ENCODE measurements at places on chromosomes 6 and 20. TPM values are rescaled to one million over a fixed set of nuclear protein-coding genes. Genes with fewer than 3 reads are reported as not detected.

DNA sequence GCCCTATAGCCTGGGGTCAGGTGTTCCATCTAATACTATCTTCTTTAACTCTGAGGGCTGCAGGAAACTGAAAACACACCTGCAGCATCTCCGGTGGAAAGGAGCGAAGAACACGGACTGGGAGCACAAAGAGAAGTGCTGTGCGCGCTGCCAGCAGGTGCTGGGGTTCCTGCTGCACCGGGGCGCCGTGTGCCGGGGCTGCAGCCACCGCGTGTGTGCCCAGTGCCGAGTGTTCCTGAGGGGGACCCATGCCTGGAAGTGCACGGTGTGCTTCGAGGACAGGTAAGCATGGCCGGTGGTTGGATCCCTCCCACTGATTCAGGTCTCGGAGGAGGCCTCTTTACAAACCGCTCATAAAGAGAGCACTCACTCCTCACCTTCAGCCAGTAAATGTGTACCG, 15.5 kb downstream of the SYTL3 start:
- H3K27ac ChIP-seq = peak overlapping the region; percentile 82
- no peak for DNase-seq
- peaks cover 58% of the 10 kb centered on the region for H3K4me1 ChIP-seq
- no peak overlapping the region for H3K4me3 ChIP-seq
- H3K36me3 ChIP-seq = peaks cover 6% of the 10 kb centered on the region

GRCh38 chr6:138545621-138545980, 46.3 kb upstream of the NHSL1 start:
- no peaks in the 10 kb centered on the region for H3K36me3 ChIP-seq
- H3K27ac ChIP-seq = peak overlapping the region; percentile 0
- H3K27me3 ChIP-seq = no peaks in the 10 kb centered on the region
- peak; percentile 68 for DNase-seq
- H3K4me1 ChIP-seq = no peaks in the 10 kb centered on the region

The LKAAEAR1 gene
- not detected for total RNA-seq

GRCh38 chr6:138491017-138491416, 8.3 kb downstream of the NHSL1 start:
- no peak for DNase-seq
- no peak overlapping the region for H3K27ac ChIP-seq
- no peak overlapping the region for H3K4me3 ChIP-seq
- no peaks in the 10 kb centered on the region for H3K36me3 ChIP-seq

GRCh38 chr20:1808101-1808500, 87.1 kb upstream of the SIRPA start:
- no peak for DNase-seq
- H3K4me3 ChIP-seq = no peak overlapping the region
- H3K36me3 ChIP-seq = no peaks in the 10 kb centered on the region
- peaks cover 17% of the 10 kb centered on the region for H3K4me1 ChIP-seq
- H3K27me3 ChIP-seq = no peaks in the 10 kb centered on the region
- no peak overlapping the region for H3K27ac ChIP-seq

The KHDC1L gene
- total RNA-seq = not detected

GRCh38 chr6:110484321-110484720, 7.9 kb upstream of the SLC22A16 start:
- no peaks in the 10 kb centered on the region for H3K27me3 ChIP-seq
- no peaks in the 10 kb centered on the region for H3K36me3 ChIP-seq
- no peak overlapping the region for H3K4me3 ChIP-seq
- H3K27ac ChIP-seq = no peak overlapping the region

The ENPP4 gene
- 22.1 TPM for total RNA-seq

DNA sequence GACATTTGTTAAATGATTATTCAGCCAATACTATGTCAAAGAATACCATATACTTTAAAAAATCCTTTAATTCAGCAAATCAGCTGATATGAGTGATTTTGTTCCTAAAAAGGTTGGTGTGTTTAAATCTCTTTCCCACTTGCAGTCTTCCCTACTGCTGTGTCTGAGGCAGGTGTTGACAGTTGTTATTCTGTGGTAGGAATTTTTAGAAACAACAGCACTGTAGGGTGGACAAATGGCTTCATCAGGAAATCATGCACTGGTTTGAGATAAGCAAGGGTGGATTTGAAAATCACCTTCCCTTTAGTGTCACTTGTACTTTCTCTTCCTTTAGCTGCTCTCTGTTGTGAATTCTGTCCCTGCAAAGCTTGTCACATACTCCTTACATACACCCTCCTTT, 213.7 kb upstream of the SGK1 start:
- H3K27ac ChIP-seq = no peak overlapping the region
- peaks cover 22% of the 10 kb centered on the region for H3K4me1 ChIP-seq
- DNase-seq = no peak
- no peak overlapping the region for H3K4me3 ChIP-seq
- no peaks in the 10 kb centered on the region for H3K27me3 ChIP-seq
- no peaks in the 10 kb centered on the region for H3K36me3 ChIP-seq

The SLC22A16 gene
- total RNA-seq = not detected

GRCh38 chr6:63245909-63246308, 34.6 kb downstream of the FKBP1C start:
- no peaks in the 10 kb centered on the region for H3K27me3 ChIP-seq
- no peak overlapping the region for H3K4me3 ChIP-seq
- no peaks in the 10 kb centered on the region for H3K4me1 ChIP-seq
- no peak overlapping the region for H3K27ac ChIP-seq

The TAGAP gene
- 0.75 TPM for total RNA-seq

The ACOT13 gene
- total RNA-seq = 50.7 TPM

DNA sequence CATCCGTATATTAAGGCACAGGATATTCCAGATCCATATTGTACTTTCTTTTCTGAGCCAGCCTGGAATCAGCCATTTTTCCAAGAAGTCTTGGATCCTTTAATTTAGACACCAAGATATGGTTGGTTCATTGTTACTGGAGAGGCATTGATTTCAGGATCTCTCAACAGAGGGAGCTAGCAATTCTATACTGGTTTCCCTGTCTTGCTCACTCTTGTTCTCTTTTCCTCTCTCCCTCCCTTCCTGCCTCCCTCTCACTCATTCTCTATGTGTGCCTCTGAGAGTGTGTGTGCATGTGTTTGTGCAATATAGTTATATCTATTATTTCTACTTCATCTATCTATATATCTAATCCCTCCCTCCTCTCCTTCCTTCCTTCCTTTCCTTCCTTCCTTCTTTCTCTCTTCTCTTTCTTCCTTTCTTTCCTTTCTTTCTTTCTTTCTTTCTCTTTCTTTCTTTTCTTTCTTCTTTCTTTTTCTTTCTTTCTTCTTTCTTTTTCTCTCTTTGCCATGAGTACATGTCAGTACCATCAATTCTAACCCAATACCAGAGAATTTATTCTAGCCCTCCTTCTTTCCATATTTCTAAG, 299.1 kb downstream of the EPHA7 start:
- no peak overlapping the region for H3K4me3 ChIP-seq
- no peaks in the 10 kb centered on the region for H3K36me3 ChIP-seq
- no peak for DNase-seq
- H3K4me1 ChIP-seq = no peaks in the 10 kb centered on the region
- H3K27ac ChIP-seq = no peak overlapping the region

DNA sequence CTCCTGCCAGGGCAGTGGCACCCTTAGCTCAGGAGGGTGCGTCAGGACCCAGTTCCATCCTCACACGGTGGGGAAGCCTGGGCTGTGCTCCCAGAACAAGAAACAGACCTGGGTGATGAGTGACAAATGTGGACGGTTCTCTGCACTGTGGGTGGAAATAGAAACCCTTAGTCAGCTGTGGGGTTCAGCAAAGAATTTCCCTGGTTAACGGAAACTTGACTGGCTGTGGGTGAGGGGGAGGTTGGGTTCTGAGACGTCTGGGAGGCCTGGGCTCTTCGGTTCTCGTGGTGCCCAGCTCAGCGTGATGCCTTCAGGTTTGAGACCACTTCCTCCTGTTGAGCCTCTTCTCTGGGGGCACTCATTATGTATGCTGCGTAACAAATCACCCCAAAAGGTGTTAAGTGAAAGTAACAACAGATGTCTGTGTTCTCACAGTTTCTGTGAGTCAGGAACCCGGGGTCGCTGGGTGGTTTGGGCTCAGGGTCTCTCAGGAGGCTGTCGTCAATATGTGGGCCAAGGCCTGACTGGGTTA, 53.1 kb upstream of the FAM83D start:
- H3K4me1 ChIP-seq = no peaks in the 10 kb centered on the region
- no peak for DNase-seq
- H3K36me3 ChIP-seq = no peaks in the 10 kb centered on the region
- peaks cover 19% of the 10 kb centered on the region for H3K27me3 ChIP-seq
- no peak overlapping the region for H3K27ac ChIP-seq

The MUC21 gene
- total RNA-seq = not detected

The TGIF2 gene
- total RNA-seq = 2.7 TPM

DNA sequence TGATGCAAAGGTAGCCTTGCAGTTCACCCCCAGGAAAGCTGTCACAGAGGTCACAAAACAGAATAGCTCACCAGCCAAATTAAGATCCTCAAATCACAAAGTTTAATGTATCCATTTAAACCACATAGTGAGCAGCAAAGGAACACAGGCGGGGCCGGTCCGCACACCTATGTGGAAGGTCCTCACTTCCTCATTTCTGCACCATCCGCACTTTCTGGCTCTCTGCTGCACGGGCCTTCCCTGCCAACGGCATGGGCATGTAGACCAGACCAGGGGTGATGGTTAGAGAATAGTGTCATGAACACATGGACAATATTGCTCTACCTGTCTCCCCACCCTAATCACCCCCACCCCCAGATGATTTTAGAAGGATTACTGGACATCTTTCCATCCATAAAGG, 12.1 kb upstream of the TBXT start:
- no peak overlapping the region for H3K4me3 ChIP-seq
- H3K36me3 ChIP-seq = no peaks in the 10 kb centered on the region
- no peak for DNase-seq
- H3K4me1 ChIP-seq = no peaks in the 10 kb centered on the region

- H3K4me3 ChIP-seq = no peak overlapping the region
- peak overlapping the region; percentile 92 for H3K27ac ChIP-seq
- peaks cover 58% of the 10 kb centered on the region for H3K4me1 ChIP-seq
- DNase-seq = peak; percentile 70
These were observed 65.9 kb downstream of the PTPN1 start for GRCh38 chr20:50575865-50576720.

- no peak overlapping the region for H3K4me3 ChIP-seq
- H3K36me3 ChIP-seq = no peaks in the 10 kb centered on the region
- H3K27ac ChIP-seq = no peak overlapping the region
- no peaks in the 10 kb centered on the region for H3K27me3 ChIP-seq
- DNase-seq = no peak
- no peaks in the 10 kb centered on the region for H3K4me1 ChIP-seq
These were observed 98.7 kb upstream of the CHD6 start for GRCh38 chr20:41716911-41717310.

GRCh38 chr6:139257821-139258398, 33.9 kb downstream of the TXLNB start:
- H3K36me3 ChIP-seq = peaks cover 81% of the 10 kb centered on the region
- H3K4me1 ChIP-seq = peaks cover 13% of the 10 kb centered on the region
- H3K27me3 ChIP-seq = no peaks in the 10 kb centered on the region
- H3K4me3 ChIP-seq = no peak overlapping the region

DNA sequence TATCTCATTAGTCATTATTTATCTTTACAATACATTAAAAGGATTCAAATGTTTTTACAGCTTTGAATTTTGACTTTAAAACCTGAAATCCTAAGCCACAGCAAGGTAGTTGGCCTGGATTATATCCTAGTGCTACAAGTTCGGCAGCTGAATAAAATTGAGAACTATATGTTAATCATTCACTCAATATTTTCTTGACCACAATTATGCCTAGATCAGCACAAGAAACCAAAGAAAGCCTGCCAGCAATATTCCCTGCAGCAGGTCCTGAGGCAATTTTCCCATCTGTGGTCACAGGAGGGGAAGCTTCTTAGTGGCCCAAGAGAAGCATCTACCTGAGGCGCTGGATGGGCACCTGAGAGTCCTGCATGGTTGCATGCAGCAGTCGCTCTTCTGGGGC, 183.5 kb downstream of the GMDS start:
- no peaks in the 10 kb centered on the region for H3K36me3 ChIP-seq
- H3K27ac ChIP-seq = no peak overlapping the region
- H3K27me3 ChIP-seq = no peaks in the 10 kb centered on the region

- H3K27me3 ChIP-seq = no peaks in the 10 kb centered on the region
- H3K36me3 ChIP-seq = no peaks in the 10 kb centered on the region
- H3K4me3 ChIP-seq = no peak overlapping the region
- H3K4me1 ChIP-seq = no peaks in the 10 kb centered on the region
- no peak for DNase-seq
These were observed 685.6 kb downstream of the TBC1D32 start for GRCh38 chr6:120648713-120649112.

DNA sequence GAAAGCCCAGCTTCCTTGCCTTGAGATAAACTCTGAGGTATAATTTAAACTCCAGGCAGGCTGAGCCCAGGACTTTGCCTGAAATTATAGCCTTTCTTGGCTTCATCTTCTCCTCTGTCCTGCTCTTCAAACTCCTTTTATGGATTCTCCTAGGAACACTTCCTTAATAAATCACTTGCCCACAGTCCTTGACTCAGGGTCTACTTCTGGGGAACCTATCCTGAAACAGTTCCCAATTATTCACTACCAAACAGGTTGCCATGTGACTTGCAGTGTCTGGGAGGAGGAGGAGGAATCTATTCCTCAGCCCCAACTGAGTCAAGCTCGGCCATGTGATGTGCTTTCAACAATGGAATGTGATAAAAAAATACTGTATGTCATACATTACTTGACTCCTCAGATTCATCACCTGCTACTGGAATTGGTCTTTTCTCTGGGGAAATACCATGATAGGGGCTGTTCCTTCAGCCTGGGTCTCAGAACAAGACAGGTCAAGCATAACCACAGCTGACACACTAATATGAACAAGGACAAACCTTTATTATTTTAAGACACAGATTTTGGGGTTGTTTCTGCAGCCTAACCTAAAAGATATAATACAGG, 20.5 kb upstream of the CDKN1A start:
- no peak overlapping the region for H3K27ac ChIP-seq
- H3K36me3 ChIP-seq = no peaks in the 10 kb centered on the region
- peaks cover 10% of the 10 kb centered on the region for H3K27me3 ChIP-seq

DNA sequence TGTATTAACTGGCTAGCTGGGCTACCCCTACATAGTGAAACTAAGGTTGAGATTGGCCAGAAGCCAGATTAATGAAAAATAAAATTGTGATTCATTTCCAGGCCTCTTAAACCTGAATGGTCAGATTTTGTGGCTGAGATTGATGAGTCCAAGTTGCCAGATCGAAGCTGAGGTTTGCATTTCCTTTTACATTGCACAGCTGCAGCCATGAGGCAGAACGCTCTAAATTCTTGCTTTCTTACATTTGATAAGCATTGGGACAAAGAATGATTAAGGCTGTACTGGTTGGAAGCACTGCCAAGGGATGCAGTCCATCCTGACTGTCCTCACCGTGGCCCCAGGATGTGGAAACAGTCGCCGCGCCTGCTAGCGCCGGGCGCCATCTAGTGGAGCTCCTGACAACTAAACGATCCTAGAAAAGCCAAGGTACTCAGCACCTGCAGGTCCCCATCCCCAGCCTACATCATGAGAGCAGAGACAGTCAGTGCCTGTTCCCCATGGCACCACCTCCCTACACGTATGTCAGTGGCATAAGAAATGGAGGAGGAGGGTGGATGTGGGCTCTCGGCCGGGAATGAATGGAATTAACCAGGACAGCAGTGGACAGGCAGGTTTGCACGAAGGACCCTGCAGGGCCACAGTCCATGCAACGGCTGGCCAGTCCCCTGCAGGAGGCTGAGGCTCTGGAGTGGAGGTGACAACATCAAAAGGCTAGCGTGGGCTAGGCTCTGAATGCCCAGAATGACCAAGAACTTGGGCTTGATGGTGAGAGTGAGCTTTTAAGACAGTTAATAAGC, 19.0 kb downstream of the PXDC1 start:
- no peaks in the 10 kb centered on the region for H3K4me1 ChIP-seq
- no peak overlapping the region for H3K27ac ChIP-seq
- H3K36me3 ChIP-seq = peaks cover 6% of the 10 kb centered on the region
